ENCODE measurements at places on chromosomes 6 and 20. TPM values are rescaled to one million over a fixed set of nuclear protein-coding genes. Genes with fewer than 3 reads are reported as not detected.

DNA sequence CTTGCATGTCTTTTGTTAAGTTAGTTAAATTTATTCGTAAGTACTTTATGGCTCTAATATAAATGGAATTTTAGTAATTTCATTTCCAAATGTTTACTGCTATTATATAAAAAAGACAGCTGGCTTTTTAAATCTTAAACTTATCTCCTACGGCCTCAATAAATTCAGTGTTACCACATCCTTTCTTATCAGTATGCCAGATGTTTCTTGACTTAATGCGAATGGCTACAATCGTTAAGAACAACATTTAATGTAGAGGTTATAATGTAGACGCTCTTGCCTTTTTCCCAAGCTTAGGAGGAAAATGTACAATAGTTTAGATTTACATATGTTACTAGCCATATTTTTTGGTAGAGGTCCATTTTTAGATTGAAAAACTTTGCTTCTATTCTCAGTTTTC lies 659.4 kb downstream of the TENT5A start:
- H3K27ac ChIP-seq = no peak overlapping the region
- H3K4me3 ChIP-seq = no peak overlapping the region
- no peaks in the 10 kb centered on the region for H3K27me3 ChIP-seq
- no peak for DNase-seq
- no peaks in the 10 kb centered on the region for H3K36me3 ChIP-seq

GRCh38 chr6:140537834-140538705 lies 1163.6 kb upstream of the CITED2 start:
- H3K27ac ChIP-seq = peak overlapping the region; percentile 91
- H3K4me3 ChIP-seq = peak overlapping the region; percentile 65
- no peak for DNase-seq
- peaks cover 6% of the 10 kb centered on the region for H3K36me3 ChIP-seq
- peaks cover 29% of the 10 kb centered on the region for H3K4me1 ChIP-seq
- H3K27me3 ChIP-seq = no peaks in the 10 kb centered on the region

DNA sequence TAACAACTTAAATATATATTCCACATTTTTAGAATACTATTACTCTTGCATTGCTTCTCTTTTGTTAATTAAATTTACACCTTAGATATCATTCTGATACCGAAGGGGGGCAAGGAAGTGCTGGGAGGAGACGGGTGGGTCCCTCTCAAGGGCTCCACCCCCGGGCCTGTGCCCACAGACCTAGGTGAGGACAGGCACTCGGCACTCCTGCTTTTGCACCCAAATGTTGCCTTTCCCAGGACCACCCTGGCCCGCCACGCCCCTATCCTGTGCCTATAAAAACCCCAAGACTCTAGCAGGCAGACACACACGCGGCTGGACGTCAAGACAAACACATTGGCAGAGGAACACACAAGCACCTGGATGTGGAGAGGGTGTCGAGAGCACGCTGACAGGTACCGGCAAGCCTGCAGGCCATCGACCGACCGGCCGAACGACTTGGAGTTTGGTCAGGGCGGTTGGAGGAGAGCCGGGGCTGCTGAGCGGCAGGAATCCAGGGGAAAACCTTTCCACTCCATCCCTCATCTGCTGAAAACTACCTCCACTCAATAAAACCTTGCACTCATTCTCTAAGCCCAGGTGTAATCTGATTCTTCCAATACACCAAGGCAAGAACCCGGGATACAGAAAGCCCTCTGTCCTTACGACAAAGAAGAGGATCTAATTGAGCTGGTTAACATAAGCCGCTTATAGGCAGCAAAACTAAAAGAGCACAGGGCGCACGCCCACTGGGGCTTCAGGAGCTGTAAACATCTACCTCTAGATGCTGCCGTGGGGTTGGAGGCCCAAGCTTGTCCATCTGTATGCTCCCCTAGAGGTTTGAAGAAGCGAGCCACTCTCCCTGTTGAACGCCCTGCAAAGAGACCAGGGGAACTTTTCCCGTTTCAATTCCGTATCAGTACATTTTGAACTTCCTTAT lies 197.4 kb upstream of the PRSS16 start:
- no peak for DNase-seq
- H3K27ac ChIP-seq = no peak overlapping the region
- H3K27me3 ChIP-seq = no peaks in the 10 kb centered on the region
- H3K36me3 ChIP-seq = no peaks in the 10 kb centered on the region

- H3K4me3 ChIP-seq = peak overlapping the region; percentile 88
- no peaks in the 10 kb centered on the region for H3K36me3 ChIP-seq
- peaks cover 79% of the 10 kb centered on the region for H3K27me3 ChIP-seq
Measured at GRCh38 chr6:41371461-41371991, 36.1 kb downstream of the NCR2 start.

The ECT2L gene
- total RNA-seq = 0.07 TPM

DNA sequence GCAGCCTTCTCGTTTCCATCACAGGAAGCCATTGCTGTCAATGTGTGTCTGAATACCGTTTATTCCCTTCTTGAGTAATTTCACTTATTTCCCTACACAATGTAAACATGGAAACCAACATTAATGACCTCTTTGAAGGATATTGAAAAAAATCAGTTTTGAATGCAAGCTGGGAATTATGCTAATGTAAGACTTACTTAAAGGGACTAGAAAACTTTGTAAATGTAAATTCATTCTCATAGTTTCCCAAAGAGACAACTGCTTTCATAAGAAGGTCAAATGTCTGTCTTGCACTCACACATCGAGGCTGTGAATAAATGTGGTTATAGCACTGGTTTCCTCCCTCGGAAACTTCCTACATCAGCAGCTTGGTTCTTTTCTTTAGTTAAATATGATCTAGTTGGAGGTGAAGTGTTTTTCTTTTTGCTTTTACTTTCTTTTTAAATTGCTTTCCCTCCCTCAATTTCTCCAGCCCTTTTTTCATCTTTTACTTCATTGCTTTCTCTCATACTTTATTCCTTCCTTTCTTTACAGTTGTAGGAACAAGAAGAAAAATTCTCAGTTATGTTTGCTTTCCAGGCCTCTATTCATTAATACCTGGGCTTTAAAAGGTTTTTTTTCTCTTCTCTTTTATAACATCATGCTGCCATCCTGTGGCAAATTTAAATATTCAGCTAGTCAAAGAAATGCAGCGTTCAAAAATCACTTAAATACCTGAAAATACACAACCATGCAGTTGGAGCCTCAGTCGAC lies 108.3 kb downstream of the TNFAIP3 start:
- no peaks in the 10 kb centered on the region for H3K27me3 ChIP-seq
- H3K27ac ChIP-seq = no peak overlapping the region
- no peaks in the 10 kb centered on the region for H3K4me1 ChIP-seq
- H3K36me3 ChIP-seq = no peaks in the 10 kb centered on the region
- H3K4me3 ChIP-seq = no peak overlapping the region

DNA sequence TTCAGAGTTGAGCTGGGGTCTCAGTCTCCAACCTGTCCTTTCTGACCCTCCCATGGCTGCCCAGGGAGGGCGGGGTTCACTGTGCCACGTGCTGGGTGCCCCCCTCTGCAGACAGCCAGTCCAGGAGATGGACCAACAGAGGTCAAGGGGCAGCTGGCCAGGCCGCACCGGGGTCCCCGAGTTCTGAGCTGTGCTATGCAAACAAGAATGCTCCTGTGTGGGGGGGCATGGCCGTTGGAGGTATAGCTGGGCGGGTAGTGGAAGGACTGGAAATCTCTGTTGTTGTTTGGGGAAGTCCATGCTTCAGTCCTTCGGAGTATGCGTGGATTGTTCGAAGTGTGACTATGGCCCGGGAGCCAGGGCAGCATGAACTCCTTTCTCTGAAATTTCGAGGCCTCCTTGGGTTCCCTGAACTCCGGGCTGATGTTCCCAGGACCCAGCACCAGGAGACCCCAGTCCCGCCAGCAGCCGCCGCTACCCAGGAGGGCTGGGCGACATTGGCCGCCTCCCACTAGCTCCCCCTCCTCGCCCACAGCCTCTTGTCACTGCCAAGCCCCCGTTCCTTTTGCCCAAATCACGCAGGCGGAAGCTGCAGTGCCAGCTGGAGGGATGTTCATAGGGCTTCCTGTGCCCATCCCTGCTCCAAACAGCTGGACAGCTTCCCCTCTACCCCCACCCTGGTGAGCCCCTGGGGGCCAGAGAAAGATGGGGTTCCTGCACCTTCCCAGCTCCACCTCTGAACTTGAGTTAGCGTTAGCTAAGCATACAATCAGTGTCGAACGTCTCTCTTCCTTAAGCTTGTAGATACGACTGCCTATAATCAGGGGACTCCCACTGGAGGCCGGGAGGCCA lies 126.6 kb downstream of the TAF4 start:
- no peak overlapping the region for H3K4me3 ChIP-seq
- no peaks in the 10 kb centered on the region for H3K4me1 ChIP-seq
- DNase-seq = no peak
- H3K27me3 ChIP-seq = no peaks in the 10 kb centered on the region

GRCh38 chr6:46098678-46099077 lies 31.1 kb upstream of the ENPP4 start:
- H3K4me1 ChIP-seq = peaks cover 7% of the 10 kb centered on the region
- no peak for DNase-seq
- no peak overlapping the region for H3K27ac ChIP-seq
- no peak overlapping the region for H3K4me3 ChIP-seq
- H3K27me3 ChIP-seq = no peaks in the 10 kb centered on the region

- H3K27ac ChIP-seq = no peak overlapping the region
- H3K4me1 ChIP-seq = peaks cover 22% of the 10 kb centered on the region
- DNase-seq = peak; percentile 50
- no peak overlapping the region for H3K4me3 ChIP-seq
Measured at GRCh38 chr6:168413856-168414255, 27.1 kb upstream of the SMOC2 start.

- H3K27ac ChIP-seq = no peak overlapping the region
- DNase-seq = no peak
- H3K27me3 ChIP-seq = peaks cover 21% of the 10 kb centered on the region
Measured at GRCh38 chr6:37679539-37680476, 17.9 kb downstream of the MDGA1 start.

GRCh38 chr6:72856801-72857200 lies 234.9 kb downstream of the KCNQ5 start:
- H3K36me3 ChIP-seq = no peaks in the 10 kb centered on the region
- no peak for DNase-seq
- H3K27ac ChIP-seq = no peak overlapping the region

The PDYN gene
- 0.19 TPM for total RNA-seq

The PLEKHG1 gene
- 48.7 TPM for total RNA-seq

DNA sequence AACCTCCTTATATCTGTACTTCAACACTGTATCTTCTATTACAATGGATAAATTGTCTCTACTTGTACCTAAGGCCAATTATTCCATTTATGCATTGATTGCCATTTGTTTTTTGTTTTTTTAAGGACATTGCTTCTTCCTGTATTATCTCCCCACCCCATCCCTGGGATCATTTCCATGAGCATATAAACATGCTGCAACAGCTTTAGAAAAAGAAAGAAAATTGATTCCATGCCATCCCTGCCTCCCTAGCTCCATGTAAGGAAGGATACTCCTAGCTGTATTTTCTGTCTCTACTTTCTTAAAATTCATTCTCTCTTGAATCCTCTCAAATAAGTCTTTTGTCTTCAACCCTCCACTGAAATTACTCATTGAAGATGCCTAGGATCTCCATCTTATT lies 101.8 kb upstream of the SIM1 start:
- no peak overlapping the region for H3K4me3 ChIP-seq
- H3K4me1 ChIP-seq = no peaks in the 10 kb centered on the region
- no peaks in the 10 kb centered on the region for H3K27me3 ChIP-seq
- no peak overlapping the region for H3K27ac ChIP-seq

DNA sequence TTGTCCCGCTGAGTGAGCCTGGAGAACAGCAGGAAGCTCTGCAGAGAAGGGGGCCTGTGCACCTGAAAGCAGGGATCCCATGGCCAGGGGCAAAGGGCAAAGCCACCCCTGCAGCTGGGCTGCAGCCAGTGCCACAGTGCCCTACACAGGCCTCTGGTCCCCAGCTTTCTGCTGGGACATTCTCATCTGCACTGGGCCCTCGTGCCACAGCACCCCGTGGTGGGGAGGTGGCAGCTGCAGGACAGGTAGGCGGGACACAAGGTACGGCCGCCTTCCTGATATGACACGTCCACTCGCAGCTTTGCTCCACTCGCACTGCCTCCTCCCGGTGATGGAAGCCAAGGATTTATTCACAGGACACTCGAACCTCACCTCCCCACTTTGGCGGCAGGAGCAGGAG lies 27.2 kb downstream of the INSM1 start:
- no peak overlapping the region for H3K4me3 ChIP-seq
- H3K36me3 ChIP-seq = no peaks in the 10 kb centered on the region
- no peak for DNase-seq
- no peak overlapping the region for H3K27ac ChIP-seq

DNA sequence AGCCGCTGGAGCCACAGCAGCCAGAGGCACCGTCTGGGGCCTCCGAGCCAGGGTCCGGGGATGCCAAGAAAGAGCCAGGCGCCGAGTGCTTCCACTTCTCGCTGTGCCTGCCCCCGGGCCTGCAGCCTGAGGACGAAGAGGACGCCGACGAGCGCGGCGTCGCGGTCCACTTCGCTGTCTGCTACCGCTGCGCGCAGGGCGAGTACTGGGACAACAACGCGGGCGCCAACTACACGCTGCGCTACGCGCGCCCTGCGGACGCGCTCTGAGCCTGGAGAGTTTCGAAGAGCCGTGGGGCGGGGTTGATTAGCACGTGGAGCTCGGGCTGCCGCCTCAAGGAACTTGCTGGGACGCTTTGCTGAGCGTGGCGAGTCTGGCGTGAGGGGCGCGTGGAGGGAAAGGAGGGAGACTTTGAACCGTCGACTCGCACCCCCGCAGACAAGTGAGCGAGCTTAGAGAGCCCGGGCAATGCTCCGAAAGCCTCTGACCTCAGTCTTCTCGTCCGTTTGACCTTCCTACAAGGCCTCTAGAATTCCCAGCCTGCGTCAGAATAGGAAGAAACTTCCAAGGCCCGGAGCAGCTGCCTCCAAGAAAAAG lies 1.3 kb downstream of the PPP1R3G start:
- H3K27ac ChIP-seq = no peak overlapping the region
- DNase-seq = no peak
- H3K4me1 ChIP-seq = peaks cover 8% of the 10 kb centered on the region
- H3K27me3 ChIP-seq = peaks cover 50% of the 10 kb centered on the region

The EDN3 gene
- 2.3 TPM for total RNA-seq

The PROKR2 gene
- total RNA-seq = 5.9 TPM

The HLA-DRB5 gene
- 22.1 TPM for total RNA-seq

- H3K27me3 ChIP-seq = no peaks in the 10 kb centered on the region
- H3K36me3 ChIP-seq = no peaks in the 10 kb centered on the region
- no peak for DNase-seq
- H3K4me3 ChIP-seq = no peak overlapping the region
- no peak overlapping the region for H3K27ac ChIP-seq
Measured at GRCh38 chr20:15618110-15618509, 955.1 kb downstream of the KIF16B start.

The CASP8AP2 gene
- 19.0 TPM for total RNA-seq

The DNAH8 gene
- 0.05 TPM for total RNA-seq

The PHF3 gene
- total RNA-seq = 46.7 TPM

GRCh38 chr6:164164876-164165275 lies 750.4 kb downstream of the QKI start:
- H3K27me3 ChIP-seq = no peaks in the 10 kb centered on the region
- H3K36me3 ChIP-seq = no peaks in the 10 kb centered on the region
- no peak overlapping the region for H3K4me3 ChIP-seq
- H3K4me1 ChIP-seq = no peaks in the 10 kb centered on the region

The ZFP57 gene
- total RNA-seq = not detected

GRCh38 chr20:5484926-5485325 lies 168.2 kb upstream of the PROKR2 start:
- no peaks in the 10 kb centered on the region for H3K36me3 ChIP-seq
- H3K4me3 ChIP-seq = no peak overlapping the region
- H3K27ac ChIP-seq = no peak overlapping the region
- peaks cover 46% of the 10 kb centered on the region for H3K27me3 ChIP-seq

The TFAP2D gene
- total RNA-seq = not detected

GRCh38 chr6:16621002-16621401 lies 140.3 kb downstream of the ATXN1 start:
- H3K4me3 ChIP-seq = no peak overlapping the region
- H3K4me1 ChIP-seq = peaks cover 11% of the 10 kb centered on the region
- peaks cover 5% of the 10 kb centered on the region for H3K36me3 ChIP-seq
- DNase-seq = no peak
- no peak overlapping the region for H3K27ac ChIP-seq
- H3K27me3 ChIP-seq = no peaks in the 10 kb centered on the region

Data from type B pancreatic cell (in vitro differentiated cells).